ENCODE measurements at places on chromosomes 6 and 20.
A peak's percentile ranks its signal among the peaks of the same experiment; 100 is the strongest.

GRCh38 chr6:8229915-8230756, 127.8 kb upstream of the EEF1E1 start:
- DNase-seq = no peak

GRCh38 chr6:168885751-168886742, 367.6 kb downstream of the THBS2 start:
- DNase-seq = no peak

GRCh38 chr6:72672906-72673305, 51.0 kb downstream of the KCNQ5 start:
- DNase-seq = no peak

- DNase-seq = no peak
Measured at GRCh38 chr20:36883977-36884535, 8.1 kb downstream of the TLDC2 start.

DNA sequence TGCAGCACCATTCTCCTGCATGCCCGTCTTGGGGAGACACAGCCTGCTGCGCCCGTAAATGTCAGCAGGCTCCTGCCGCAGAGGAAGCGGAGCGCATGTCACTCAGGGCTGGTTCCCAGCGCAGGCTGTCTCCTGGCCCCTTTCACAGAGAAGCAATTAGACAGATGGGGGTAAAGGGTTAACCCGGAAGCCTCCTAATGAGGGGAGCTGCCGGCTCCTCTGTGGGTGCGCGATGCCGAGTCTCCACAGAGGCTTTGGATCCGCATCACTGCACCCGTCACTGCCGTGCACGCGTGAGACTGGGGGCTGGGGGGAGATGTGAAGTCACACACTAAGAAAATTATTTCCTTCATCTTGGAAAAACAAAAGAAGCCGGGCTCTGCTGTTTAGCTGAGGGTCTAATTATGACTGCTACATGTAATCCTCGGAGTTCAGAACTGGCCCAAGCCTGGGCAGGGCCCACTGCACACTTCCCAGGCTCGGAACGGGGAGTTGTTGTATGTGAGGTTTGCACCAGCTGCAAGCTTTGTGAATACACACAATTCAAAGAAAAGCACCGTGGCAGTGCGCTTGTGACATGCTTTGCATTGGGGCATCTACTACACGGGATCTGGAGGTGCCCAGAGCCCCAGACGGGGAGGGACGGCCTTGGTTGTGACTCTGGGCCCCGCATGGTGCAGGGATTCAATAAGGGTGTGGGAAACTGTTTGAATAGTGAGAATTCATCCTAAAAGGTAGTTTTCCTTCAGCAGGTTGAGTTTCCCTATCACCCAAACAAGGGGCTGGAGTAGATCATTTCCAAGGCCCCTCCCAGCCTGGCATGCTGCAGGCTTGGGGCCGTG, 331.6 kb downstream of the TAF4 start:
- no peak for DNase-seq

GRCh38 chr20:37907330-37907676, 4.4 kb downstream of the VSTM2L start:
- DNase-seq = no peak

DNA sequence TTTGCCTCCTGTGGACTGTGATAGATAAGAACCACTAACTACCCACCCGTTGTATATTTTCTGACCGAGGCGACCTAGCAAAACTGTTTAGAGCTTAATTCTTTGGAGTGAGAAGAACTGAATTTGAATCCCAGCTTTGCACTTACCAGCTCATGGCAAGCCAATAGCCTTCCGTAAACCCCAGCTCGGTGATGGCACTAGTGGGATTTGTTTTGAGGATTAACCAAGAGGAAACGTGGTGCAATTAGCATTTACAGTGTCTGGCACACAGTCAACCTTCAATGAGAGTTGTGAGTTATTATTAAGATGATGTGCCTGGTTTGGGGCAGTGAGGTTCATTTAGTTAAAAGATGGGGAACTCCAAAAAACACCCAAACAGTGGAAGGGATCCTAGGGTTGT, 12.3 kb upstream of the DSP start:
- DNase-seq = no peak

DNA sequence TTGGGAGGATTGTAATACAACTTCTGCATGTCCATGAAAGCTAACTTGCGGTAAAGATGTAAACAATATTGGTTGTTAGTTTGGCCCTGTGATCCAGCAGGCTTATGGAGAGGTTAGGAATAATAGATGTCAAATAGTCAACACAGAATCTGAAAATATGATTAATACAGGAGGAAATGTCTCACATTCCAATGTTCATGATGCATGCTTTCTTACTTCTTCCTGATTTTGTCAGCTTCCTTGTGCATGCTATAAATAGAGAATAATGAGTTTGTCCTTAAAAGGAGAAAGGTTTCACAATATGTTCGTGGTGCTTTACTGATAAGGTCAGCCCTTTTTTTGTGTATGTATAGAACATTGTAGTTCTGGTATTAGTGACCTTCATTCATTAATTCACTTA, 136.7 kb downstream of the MMUT start:
- peak; percentile 5 for DNase-seq

- DNase-seq = no peak
Measured at GRCh38 chr6:87600576-87600975, 10.6 kb downstream of the ORC3 start.

- no peak for DNase-seq
Measured at GRCh38 chr6:18323935-18324705, 59.8 kb upstream of the DEK start.

- DNase-seq = peak; percentile 58
Measured at GRCh38 chr6:125444006-125444923, 142.5 kb upstream of the HDDC2 start.

- no peak for DNase-seq
Measured at GRCh38 chr20:2867081-2867864, 6.0 kb upstream of the PTPRA start.

DNA sequence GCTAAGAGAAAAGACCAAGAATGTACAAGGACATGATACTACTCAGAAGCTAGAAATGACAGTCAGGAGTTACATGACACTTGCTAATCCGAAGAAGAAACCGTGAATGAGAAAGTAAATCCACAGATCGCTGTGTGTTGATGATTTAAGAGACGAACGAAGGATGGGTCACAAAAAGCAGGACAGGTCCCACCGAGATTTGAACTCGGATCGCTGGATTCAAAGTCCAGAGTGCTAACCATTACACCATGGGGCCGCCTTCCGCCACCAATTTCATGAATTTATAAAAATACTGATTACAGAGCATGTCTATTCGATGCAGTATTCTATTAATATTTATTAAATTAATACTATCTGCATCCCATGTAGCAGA, 54.0 kb upstream of the BTN3A2 start:
- DNase-seq = no peak

- no peak for DNase-seq
Measured at GRCh38 chr6:49557177-49557576, 6.7 kb downstream of the C6orf141 start.

GRCh38 chr6:41653691-41654090, 15.4 kb downstream of the MDFI start:
- DNase-seq = no peak

DNA sequence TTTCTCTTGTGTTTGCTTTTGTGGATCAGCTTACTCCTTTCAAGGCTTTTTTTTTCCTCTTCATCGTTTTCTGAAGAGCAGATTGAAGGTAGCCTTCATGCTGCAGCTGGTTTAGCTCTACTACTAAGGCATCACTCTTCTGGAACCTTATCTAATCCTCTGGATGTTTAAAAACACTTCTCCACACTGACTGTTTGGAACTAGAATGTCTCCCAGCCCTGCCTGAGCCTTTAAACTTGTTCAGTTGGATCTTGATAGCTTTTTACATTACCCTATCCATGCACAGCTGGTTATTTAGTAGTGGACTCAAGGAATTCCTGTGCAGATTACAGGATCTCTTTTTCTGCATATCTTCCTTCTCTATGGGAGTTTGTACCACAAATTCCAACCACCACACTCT, 108.9 kb upstream of the ASCC3 start:
- no peak for DNase-seq

GRCh38 chr6:26493258-26493657, 6.8 kb upstream of the BTN1A1 start:
- DNase-seq = no peak

DNA sequence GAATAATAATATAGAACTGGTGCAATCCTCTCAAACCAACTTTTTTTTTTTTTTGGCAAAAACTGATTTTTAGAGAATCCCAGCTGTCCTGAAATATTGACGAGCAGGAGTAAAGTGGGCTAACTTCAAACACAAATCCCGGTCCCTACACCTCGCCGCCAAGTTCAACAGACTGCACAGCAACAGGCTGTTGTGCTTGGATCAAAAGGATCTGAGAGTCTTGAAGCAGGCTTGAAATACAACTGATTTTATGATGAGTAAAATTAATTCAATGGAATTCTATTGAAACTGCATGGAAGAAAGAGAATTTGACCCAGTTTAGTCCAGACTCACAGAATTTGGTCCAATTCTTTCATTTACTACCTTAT, 172.1 kb downstream of the FOXC1 start:
- DNase-seq = no peak

- no peak for DNase-seq
Measured at GRCh38 chr6:33144373-33144772, 47.9 kb downstream of the COL11A2 start.

GRCh38 chr20:8860011-8860495, 208.8 kb upstream of the PLCB4 start:
- DNase-seq = no peak

- no peak for DNase-seq
Measured at GRCh38 chr20:48703107-48703506, 124.7 kb downstream of the PREX1 start.

- no peak for DNase-seq
Measured at GRCh38 chr6:81891874-81892273, 139.4 kb upstream of the TENT5A start.

GRCh38 chr6:163797296-163797845, 382.9 kb downstream of the QKI start:
- DNase-seq = no peak

- DNase-seq = no peak
Measured at GRCh38 chr6:26230351-26230750, 134.6 kb upstream of the BTN3A2 start.

GRCh38 chr6:120608826-120609225, 725.5 kb downstream of the TBC1D32 start:
- DNase-seq = no peak

GRCh38 chr20:29874476-29875202, 1382.8 kb upstream of the DEFB115 start:
- DNase-seq = no peak

DNA sequence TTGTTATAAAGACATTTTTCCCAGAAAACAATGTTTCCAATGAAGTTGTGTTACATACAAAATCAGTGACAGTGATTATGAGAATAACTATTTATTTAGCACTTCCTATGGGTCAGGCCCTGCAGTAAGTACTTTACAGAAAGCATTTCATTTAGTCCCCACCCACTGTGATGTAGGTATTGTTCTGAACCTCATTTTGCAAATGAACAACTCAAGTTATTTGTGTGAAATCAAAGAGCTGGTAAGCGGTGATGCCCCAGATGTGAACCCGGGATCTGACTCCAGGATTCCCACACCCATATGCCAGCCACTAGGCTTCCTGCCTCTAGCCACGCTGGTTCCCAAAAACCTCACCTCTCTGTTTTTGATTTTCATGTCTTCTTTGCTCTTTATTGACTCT, 30.9 kb downstream of the FAXC start:
- DNase-seq = no peak

- DNase-seq = no peak
Measured at GRCh38 chr6:44593539-44593944, 206.0 kb downstream of the CDC5L start.

GRCh38 chr6:113147544-113147943, 709.6 kb upstream of the MARCKS start:
- DNase-seq = no peak

GRCh38 chr6:3410385-3411360, 46.2 kb downstream of the SLC22A23 start:
- DNase-seq = no peak

DNA sequence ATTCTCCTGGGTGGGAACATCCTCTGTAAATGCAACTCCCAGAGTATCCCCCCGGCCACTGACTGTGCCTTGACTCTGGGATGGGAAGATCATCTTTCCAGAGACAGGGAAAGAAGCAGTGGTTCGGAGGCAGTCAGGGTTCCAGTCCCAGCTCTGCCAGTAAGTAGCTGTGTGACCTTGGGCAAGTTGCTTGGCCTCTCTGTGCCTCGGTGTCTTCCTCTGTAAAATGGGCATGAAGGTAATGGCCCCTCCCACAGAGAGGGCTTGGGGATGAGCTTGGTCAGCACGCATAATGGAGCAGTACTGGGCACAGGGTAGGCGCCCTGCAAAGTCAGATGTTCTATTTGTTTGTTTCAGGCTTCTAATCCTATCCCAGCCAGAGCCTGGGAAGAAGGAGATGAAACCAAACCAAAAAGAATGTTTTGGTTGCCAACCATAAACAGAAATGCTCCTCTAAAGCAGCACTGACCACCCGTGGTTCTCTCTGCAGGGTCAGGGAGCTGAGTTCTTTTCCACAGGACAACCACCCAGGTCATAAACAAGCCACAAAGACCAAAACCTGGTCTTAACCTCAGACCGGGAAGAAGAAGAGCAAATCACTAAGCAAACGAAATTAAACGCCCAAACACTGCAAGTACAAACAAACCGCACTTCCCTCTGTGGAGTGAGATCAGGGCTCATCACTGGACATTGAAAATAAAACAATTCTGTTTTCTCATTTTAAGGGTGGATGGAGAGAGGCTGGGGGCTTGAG, 381.0 kb upstream of the SULF2 start:
- peak; percentile 60 for DNase-seq

DNA sequence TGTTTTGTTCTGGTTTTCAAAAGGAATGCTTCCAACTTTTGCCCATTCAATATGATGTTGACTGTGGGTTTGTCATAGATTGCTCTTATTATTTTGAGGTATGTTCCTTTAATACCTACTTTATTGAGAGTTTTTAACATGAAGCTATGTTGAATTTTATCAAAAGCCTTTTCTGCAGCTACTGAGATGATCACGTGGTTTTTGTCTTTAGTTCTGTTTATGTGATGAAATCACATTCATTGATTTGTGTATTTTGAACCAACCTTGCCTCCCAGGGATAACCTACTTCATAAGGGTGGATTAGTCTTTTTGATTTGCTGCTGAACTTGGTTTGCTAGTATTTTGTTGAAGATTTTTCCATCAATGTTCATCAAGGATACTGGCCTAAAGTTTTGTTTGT, 92.7 kb upstream of the TCF21 start:
- DNase-seq = no peak

DNA sequence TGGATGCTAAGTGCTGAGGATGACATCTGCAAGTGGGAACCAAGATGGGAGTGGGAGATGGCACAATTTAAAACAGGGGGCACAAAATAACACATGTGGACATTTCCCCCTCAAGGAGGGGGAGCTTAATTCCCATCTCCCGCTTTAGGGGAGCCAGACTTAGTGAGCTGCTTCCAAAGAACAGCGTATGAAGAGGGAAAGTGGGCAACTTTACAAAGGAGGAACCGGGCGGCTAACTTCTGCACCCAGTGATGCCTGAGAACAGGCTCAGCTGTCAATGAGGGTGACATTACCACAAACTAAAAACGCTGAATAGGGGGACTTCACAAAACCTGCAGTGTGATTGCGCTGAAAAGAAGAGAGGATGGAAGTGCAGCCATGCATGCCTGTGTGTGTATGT, 95.5 kb upstream of the NXT1 start:
- DNase-seq = no peak

GRCh38 chr20:36153736-36154699, 522 bp upstream of the EPB41L1 start:
- no peak for DNase-seq
